ENCODE measurements at places on chromosomes 6 and 20.

GRCh38 chr20:36802326-36803222 is 29.0 kb upstream of the DSN1 start:
- DNase-seq: no peak

- no peak for DNase-seq
Observed at GRCh38 chr6:40205801-40206200, 271.5 kb upstream of the MOCS1 start.

- DNase-seq: no peak
Observed at GRCh38 chr6:152048921-152049320, 241.4 kb downstream of the ESR1 start.

DNA sequence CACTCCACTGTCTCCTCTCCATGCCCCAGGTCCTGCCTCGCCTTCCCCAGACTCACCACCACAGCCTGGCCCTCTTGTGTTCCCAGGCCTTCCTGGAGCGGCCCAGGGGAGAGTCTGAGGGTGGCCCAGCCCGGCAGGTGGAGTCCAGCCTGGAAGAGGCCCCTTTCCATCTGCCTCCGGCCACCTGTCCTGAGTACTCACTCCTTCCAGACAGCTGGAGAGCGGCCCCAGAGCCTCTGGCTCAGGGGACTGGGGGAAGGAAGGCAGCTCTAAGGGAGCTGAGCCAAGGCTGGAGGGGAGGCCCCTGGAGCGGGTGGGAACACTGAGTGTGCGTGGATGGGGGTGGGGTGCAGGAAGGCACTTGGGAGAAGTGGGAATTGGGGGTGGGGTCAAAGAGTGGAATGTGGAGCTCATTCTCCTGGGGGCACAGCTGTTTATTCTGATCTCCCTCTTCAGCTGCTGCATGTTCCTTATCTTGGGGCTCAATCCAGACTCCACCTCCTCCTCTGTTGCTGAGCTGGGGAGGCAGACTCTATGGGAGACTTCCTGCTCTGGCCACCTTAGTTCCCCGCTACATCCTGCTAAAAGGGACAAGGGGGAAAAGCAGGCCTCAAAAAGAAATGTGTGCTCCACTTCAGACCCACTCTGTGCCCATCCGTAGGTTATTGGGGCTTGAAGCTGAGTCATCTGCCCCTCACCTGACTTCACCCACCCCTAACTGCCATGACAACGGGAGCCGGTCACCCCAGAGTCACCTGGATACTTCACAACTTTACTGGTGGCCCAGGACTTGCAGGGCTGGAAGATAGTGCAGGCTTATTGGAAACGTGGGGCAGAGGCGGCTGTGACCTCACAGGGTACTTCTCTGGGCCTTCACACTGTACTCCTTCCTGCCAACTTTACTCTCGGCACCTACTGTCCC is 19.5 kb upstream of the TAF8 start:
- DNase-seq: no peak

- no peak for DNase-seq
Observed at GRCh38 chr6:344816-345340, 46.7 kb upstream of the IRF4 start.

DNA sequence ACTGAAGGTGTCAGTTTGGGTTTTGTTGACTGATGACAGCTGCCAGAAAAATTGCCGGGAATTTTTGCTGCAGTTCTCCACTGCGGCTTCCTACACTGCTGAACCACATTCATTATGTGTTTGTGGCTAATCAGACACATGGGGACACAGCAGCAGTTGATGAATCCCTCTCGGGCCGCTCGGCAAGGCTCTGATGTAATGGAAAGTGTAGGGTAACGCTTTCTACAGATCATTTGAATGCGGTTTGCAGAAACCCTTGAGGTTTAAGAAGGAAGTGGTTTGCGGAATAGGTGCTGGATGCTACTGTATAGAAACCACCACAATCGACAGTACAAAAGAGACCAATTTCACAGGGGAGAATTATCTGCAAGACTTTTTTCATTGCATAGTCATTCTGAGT is 138.7 kb upstream of the SASH1 start:
- no peak for DNase-seq
